ENCODE measurements at places on chromosomes 5 and 9.
A peak's percentile ranks its signal among the peaks of the same experiment; 100 is the strongest.

DNA sequence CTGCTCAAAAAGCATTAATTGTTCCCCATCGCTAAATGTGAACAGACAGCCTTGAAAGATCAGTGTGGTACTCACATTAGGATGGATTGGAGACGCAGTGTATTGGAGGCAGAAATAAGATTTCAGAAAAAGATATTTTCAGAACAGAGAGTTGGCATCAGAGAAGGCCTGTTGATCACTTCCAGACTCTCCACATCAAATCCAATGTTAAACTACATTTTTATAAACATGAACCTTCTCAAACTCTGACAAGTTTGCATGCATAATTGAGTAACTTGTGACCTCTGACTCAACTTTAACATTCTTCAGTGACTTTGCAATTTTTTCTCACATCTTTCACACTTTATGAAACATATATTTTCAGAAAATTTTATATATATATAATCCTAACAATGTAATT is 919.6 kb upstream of the SEMA6A start:
- DNase-seq: no peak

GRCh38 chr9:18056269-18056992 is 417.5 kb upstream of the ADAMTSL1 start:
- no peak for DNase-seq

DNA sequence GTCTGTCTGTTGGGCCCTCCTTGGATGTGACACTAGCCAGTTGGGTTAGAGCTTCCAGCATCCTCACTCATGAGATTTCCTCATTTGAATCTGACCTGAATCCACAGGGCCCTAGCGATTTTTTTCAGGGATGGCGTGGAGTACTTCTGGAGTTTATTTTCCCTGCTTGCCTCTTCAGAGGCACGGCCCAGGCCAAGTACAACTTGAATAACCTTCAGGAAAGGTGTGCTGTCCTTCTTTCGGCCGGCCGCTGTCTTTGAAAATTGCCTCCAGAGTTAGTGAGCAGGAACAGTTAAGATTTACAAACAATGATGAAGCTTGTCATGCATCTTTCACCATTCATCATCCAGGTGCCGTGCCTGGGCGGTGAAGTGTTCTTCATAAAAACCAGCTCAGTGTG is 49.5 kb upstream of the DMRT3 start:
- DNase-seq: no peak

GRCh38 chr9:78035383-78035993 is 3.9 kb upstream of the GNAQ start:
- peak; percentile 81 for DNase-seq

DNA sequence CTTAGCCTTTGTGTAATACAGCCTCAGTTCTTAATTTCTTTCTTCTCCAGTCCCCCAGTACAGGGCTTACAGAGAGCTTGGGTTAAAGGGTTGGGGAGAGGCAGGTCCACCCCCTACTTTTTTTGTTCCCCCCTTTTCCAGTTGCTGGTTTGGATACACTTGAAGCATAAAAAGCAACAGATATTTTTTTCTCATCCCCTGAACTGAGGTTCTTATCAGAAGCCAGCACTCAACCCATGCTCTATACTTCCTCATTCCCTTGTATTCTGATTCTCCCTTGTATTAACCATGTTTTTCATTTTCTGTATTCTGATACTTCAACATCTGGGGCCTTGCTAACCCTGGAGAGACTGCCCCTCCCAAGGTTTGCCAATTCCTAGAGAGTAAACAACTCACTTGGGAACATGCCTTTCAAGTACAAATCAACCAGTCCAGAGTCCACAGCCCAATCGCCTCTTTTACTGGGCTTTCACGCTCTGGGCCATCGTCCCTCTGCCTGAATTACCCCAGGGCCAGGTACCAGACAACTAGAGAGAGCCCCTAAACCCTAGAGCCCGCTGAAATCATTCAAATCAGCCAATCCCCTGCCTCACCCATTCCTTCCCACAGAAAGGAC is 333.4 kb upstream of the PUM3 start:
- no peak for DNase-seq

GRCh38 chr5:6820851-6821479 is 107.7 kb downstream of the TENT4A start:
- DNase-seq: peak; percentile 10

DNA sequence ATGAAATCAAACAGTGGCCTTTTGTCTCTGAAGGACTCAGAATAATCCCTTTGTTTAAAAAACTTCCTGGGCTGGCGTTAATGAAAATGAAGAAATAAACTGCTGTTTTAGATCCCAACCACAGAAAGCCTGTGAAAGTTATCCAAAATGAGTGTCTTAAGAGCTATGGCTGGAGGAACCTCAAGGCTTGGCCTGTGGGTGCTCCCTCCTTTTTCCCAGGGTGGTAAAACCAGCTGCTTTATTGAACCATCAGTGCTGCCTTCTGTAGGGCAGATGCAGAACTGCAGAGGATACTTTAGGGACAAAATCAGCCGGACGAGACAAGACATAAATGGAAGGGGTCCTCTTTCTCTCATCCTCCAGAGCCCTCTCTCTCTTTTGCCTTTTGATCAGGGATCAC is 100.9 kb downstream of the SMARCA2 start:
- no peak for DNase-seq
